ENCODE measurements at places on chromosomes 2 and 18. TPM values are rescaled to one million over a fixed set of nuclear protein-coding genes. Genes with fewer than 3 reads are reported as not detected.

The CRYGD gene
- total RNA-seq: not detected

DNA sequence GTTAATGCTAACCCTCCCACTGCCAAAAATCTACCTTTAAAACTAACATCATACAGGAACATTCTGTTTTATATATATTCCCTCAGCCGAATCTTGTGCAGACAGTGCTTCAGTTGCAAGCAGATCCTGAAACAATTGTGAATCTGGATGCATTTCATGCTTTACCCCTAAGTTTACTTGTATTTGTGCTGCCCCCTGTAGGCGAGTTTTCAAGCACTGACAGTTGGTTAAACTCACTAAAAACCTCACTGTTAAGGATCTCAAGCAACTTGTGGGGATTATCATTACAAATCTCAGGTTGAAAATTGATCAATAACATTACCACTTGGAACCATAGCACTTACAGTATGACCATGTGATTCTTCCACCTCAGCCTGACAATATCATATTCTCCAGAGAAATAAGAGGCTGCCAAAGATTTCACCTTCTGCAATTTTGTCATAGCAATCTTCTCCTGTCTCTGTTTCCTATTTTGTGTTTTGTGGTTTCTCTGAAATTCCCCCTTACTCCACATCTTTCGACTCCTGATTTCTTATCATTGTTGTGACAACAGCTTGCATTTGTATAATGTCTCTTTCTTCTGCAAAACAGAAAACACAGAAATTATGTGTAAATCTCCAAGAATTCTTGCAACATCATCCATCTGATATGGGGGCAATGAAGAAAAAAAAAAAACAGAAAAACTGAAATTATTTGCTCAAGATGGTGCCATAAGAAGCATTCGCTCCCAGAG lies 354.6 kb upstream of the SETBP1 start:
- no peaks in the 10 kb centered on the region for H3K27me3 ChIP-seq
- H3K4me3 ChIP-seq: no peak overlapping the region
- no peak for DNase-seq
- H3K27ac ChIP-seq: no peak overlapping the region

DNA sequence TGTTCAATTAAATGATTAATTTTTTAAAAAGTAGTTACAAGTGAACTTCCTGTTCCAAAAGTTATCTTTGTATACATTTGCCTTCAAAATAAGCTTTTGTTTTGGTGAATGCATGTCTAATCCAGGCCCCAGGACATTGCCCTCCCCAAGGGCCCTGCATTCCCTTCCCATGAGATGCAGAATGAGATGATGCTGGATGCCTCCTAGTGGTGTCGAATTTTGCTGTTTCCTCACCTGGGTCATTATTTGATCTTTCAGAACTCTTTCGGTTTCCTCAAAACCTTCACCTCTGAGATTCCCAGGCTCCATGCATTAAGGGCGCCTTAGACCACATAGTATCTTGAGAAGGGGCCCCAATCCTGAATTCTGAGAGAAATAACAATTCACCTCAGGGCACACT lies 728.8 kb downstream of the CNTNAP5 start:
- no peak overlapping the region for H3K27ac ChIP-seq
- DNase-seq: no peak
- H3K4me3 ChIP-seq: no peak overlapping the region
- no peaks in the 10 kb centered on the region for H3K4me1 ChIP-seq
- H3K27me3 ChIP-seq: no peaks in the 10 kb centered on the region

The IWS1 gene
- total RNA-seq: 32.6 TPM

DNA sequence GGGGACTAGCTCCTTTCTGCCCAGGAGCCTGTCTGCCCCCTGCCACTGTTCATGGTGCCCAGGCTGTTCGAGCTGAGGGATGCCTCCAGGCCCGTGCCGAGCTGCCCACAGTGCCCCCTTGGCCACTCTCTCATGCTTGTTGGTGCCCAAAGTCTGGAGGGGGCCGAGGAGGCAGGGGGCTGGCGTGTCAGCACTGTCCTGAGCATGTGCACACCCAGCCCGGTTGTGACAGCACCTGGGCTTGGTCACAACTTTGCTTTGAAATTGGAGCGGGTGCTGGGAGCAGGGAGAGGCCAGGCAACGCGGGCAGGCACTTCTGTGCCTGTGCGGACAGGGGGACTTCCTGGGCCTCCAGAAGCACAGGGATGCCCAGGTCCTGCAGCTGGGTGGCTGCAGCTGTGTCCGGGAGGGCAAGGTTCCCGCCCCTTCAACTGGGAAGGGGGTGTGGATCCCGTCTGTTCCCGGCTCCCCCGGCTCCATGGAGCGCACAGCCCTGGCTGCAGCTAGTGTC lies 22.2 kb upstream of the RAPGEF4 start:
- DNase-seq: no peak
- no peaks in the 10 kb centered on the region for H3K36me3 ChIP-seq
- H3K27me3 ChIP-seq: no peaks in the 10 kb centered on the region
- H3K4me3 ChIP-seq: no peak overlapping the region
- H3K27ac ChIP-seq: no peak overlapping the region

DNA sequence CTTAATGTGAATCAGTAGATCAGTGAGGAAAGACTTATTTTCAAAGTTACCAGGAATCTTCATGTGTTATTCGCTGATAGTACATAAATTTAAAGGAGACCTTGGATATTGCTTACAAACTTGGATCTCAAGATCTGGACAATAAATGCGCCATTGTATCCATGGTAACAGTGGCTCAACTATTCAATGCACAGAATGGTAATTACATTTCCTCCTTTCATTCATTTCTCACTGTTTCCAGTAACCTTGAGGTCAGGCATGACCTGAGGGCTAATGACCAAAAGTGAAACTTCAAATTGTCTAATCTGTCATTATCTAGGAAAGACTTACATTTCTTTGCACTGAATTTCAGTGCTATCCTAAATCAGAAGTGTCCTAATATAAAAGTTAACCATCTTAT lies 8.1 kb downstream of the LRP2 start:
- no peak for DNase-seq
- H3K4me3 ChIP-seq: no peak overlapping the region
- no peaks in the 10 kb centered on the region for H3K27me3 ChIP-seq

The ANKRD44 gene
- total RNA-seq: 4.9 TPM

DNA sequence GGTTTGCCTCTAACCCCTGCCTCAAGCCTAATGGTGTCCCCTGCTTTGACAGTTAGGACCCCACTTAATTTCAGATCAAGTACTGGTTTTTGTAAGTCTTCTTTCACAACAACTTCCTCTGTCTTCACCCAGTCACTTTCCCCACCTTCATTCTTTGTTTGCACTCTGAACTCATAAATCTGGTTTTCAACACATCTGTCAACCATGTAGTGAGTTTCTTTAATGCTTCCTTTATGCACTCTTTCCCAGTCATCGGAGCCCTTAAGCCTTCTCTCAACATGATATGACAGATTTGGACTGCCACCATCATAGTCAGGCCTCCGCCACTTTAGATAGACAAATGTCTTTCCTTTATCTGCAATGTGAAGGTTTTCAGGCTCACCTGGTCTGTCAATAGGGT lies 109.1 kb downstream of the PLEKHA3 start:
- no peak overlapping the region for H3K4me3 ChIP-seq
- H3K4me1 ChIP-seq: no peaks in the 10 kb centered on the region
- no peak for DNase-seq
- H3K27me3 ChIP-seq: no peaks in the 10 kb centered on the region
- H3K27ac ChIP-seq: no peak overlapping the region
